Ecto neural progenitor cell (in vitro differentiated cells): ENCODE measurements at places on chromosomes 16 and 17.

GRCh38 chr17:42459801-42460281 lies 1.2 kb downstream of the ATP6V0A1 start:
- DNase-seq: no peak

DNA sequence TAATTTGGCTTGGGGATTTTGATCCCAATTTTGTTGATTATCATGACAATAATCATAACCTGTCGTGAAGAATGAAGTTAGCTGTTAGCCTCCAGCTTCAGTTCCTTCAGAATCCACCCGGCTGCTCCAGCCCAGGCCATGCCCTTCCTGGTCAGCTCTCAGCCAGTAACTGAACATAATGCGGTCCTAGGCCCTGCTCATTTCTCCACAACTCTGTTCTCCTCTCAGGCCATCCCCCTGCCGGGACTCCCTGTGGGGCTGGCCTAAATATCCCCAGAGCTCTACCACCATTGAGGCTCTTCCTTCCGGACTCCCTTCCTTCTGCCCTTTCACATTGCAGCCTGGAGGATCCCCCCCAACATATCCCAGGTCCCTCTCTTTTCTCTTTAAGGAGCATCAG lies 833.4 kb upstream of the GOT2 start:
- DNase-seq: no peak

- no peak for DNase-seq
Measured at GRCh38 chr17:72135546-72136325, 14.9 kb downstream of the SOX9 start.

GRCh38 chr16:75241955-75242354 lies 9.5 kb downstream of the BCAR1 start:
- no peak for DNase-seq
